Activated naive CD8-positive, alpha-beta T cell treated with anti-CD3 and anti-CD28 coated beads for 36 hours (primary cell): ENCODE measurements at places on chromosomes 5 and 9. TPM values are rescaled to one million over a fixed set of nuclear protein-coding genes. Genes with fewer than 3 reads are reported as not detected.

The TRAF1 gene
- total RNA-seq, result 170 TPM

The ORM2 gene
- not detected for total RNA-seq

The OR1Q1 gene
- not detected for total RNA-seq

The SLC45A2 gene
- not detected for total RNA-seq

The ZNF782 gene
- 4.0 TPM for total RNA-seq

The SLC34A3 gene
- total RNA-seq, result not detected

The SOHLH1 gene
- not detected for total RNA-seq

The EPB41L4A gene
- 0.06 TPM for total RNA-seq

The CER1 gene
- total RNA-seq, result not detected

The CDC25C gene
- total RNA-seq, result 8.7 TPM

The TLN1 gene
- total RNA-seq, result 169 TPM

The C5orf52 gene
- not detected for total RNA-seq

The TRPM6 gene
- total RNA-seq, result not detected

The ST8SIA4 gene
- total RNA-seq, result 14.6 TPM

The QSOX2 gene
- total RNA-seq, result 17.0 TPM

The KCNN2 gene
- not detected for total RNA-seq

DNA sequence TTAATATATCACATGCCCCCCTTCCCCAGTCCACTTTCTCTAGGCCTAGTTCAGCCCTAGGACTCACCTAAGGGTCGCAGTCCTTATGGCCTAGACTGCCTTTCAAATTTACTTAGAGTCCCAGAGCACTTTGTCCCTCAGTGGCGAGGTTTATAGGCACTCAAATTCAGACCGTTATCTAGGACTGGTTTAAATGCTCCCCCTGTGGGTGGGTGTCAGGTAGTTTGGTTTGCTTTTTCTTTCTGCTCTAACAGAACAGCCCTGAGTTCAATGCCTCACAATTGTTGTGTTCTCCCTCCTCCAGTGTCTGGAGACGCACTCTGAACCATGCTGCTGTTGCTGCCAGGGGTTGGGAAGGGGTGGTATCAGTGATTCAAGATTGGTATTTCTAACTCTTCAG is 317.1 kb downstream of the MAT2B start:
- H3K27me3 ChIP-seq, result no peaks in the 10 kb centered on the region
- H3K27ac ChIP-seq, result no peak overlapping the region
- H3K4me3 ChIP-seq, result no peak overlapping the region
- no peak for DNase-seq
- H3K4me1 ChIP-seq, result no peaks in the 10 kb centered on the region

- no peaks in the 10 kb centered on the region for H3K27me3 ChIP-seq
- peaks cover 29% of the 10 kb centered on the region for H3K4me1 ChIP-seq
- no peak for DNase-seq
These were observed 51.9 kb upstream of the JAK2 start for GRCh38 chr9:4933177-4933576.

- no peaks in the 10 kb centered on the region for H3K36me3 ChIP-seq
- H3K4me1 ChIP-seq, result peaks cover 5% of the 10 kb centered on the region
- H3K4me3 ChIP-seq, result no peak overlapping the region
- peaks cover 2% of the 10 kb centered on the region for H3K27me3 ChIP-seq
- DNase-seq, result no peak
- H3K27ac ChIP-seq, result no peak overlapping the region
These were observed 58.4 kb downstream of the DAB2IP start for GRCh38 chr9:121709798-121710197.

GRCh38 chr5:134647750-134648424 is 698 bp upstream of the SEC24A start:
- peak; percentile 29 for DNase-seq
- peak overlapping the region; percentile 98 for H3K27ac ChIP-seq
- H3K4me3 ChIP-seq, result peak overlapping the region; percentile 85

GRCh38 chr5:143516249-143516648 is 112.8 kb upstream of the NR3C1 start:
- H3K27me3 ChIP-seq, result no peaks in the 10 kb centered on the region
- H3K4me3 ChIP-seq, result no peak overlapping the region
- no peak overlapping the region for H3K27ac ChIP-seq
- DNase-seq, result no peak
- H3K36me3 ChIP-seq, result no peaks in the 10 kb centered on the region

DNA sequence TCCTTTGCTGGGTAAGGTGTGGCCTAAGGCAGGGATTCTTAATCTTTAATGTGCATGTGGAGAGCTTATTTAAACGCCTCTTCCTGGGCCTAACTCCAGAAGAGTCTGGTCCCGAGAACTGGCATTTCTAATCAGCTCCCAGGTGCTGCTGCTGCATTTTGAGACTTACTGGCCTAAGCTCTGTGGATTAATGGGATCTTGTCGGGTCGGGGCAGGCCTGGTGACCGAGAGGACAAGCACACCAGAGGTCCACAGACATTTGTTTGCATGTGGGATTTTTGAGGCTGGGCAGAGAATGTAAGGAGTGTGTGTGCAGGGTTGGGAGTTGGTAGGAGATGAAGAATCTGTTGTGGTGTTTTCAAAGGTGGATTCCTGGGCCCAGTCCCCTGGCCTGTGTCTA is 95.0 kb upstream of the DAP start:
- H3K36me3 ChIP-seq, result no peaks in the 10 kb centered on the region
- no peak for DNase-seq
- peaks cover 26% of the 10 kb centered on the region for H3K27me3 ChIP-seq
- H3K4me1 ChIP-seq, result no peaks in the 10 kb centered on the region
- H3K27ac ChIP-seq, result no peak overlapping the region

DNA sequence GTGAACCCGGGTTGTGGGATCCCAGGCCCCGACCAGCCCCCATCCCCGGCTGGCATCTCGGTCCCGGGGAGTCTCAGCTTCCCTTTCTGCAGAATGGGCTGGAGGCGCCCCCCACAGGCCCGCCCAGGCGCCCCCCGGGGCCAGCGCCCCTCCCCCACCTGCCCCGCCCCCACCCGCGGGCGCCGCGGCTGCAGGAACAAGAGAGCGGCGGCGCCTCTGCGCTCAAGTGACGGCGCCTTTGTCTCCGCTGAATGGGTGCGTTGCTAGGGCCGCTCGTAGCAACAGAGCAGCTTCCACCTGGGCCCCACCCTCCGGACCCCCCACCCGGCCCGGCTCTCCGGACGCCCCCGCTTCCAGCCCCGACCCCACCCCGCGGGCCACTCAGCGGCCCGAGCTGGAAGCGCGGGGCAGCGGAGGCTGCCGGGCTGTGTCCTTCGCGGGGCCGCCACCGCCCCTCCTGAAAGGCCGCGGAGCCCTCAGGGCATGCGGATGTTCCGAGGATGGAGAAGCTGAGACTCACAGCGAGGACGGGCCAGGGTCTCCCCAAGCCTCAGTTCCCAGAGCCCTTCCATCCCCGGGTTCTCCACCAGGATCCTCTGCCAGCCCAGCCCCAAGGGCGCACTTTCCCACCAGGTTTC is 27.5 kb downstream of the ADGRD2 start:
- H3K27me3 ChIP-seq, result peaks cover 19% of the 10 kb centered on the region
- H3K36me3 ChIP-seq, result no peaks in the 10 kb centered on the region
- no peak overlapping the region for H3K27ac ChIP-seq

- H3K27ac ChIP-seq, result no peak overlapping the region
- H3K36me3 ChIP-seq, result no peaks in the 10 kb centered on the region
- H3K27me3 ChIP-seq, result peaks cover 39% of the 10 kb centered on the region
- DNase-seq, result no peak
- H3K4me1 ChIP-seq, result peaks cover 46% of the 10 kb centered on the region
These were observed 28.2 kb upstream of the NCS1 start for GRCh38 chr9:130143958-130144366.

DNA sequence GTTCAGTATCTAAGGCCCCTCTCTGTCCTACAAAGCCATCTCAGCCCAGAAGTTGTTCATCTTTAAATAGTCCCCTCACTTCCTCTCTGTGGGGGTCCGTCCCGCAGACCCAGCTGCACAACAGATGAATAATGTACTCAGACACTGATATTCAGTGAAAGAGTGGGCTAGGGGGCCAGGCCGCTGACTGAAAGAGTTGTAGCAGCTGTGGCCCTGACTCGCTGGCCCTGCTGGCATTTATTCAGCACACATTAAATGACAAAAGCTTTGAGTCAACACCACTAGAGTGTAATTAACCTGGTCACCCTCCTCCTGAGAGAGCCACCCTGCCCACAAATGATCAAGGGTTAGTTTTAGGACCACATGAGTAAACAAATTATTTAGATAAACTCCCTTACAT is 76.3 kb downstream of the MED10 start:
- DNase-seq, result no peak
- no peak overlapping the region for H3K4me3 ChIP-seq
- H3K36me3 ChIP-seq, result no peaks in the 10 kb centered on the region
- H3K27me3 ChIP-seq, result peaks cover 17% of the 10 kb centered on the region
- H3K4me1 ChIP-seq, result no peaks in the 10 kb centered on the region

DNA sequence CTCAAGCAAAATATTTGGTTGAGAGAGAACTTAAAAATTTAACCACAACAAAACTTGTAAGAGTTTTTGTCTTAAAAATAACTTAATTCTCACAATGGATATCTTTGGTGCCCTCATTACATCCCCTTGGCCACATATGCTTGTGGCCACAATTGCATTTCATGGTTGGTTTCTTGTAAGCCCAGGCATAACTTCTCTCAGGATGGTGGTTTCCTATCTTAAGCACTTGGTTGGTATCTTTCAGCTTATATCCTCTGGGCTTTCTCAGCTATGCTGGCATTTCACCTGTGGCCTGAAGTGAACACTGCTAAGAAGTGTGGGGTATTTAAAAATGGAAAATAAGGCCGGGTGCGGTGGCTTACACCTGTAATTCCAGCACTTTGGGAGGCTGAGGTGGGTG is 212.4 kb upstream of the MEF2C start:
- no peaks in the 10 kb centered on the region for H3K36me3 ChIP-seq
- H3K4me1 ChIP-seq, result no peaks in the 10 kb centered on the region
- H3K4me3 ChIP-seq, result no peak overlapping the region
- H3K27ac ChIP-seq, result no peak overlapping the region

DNA sequence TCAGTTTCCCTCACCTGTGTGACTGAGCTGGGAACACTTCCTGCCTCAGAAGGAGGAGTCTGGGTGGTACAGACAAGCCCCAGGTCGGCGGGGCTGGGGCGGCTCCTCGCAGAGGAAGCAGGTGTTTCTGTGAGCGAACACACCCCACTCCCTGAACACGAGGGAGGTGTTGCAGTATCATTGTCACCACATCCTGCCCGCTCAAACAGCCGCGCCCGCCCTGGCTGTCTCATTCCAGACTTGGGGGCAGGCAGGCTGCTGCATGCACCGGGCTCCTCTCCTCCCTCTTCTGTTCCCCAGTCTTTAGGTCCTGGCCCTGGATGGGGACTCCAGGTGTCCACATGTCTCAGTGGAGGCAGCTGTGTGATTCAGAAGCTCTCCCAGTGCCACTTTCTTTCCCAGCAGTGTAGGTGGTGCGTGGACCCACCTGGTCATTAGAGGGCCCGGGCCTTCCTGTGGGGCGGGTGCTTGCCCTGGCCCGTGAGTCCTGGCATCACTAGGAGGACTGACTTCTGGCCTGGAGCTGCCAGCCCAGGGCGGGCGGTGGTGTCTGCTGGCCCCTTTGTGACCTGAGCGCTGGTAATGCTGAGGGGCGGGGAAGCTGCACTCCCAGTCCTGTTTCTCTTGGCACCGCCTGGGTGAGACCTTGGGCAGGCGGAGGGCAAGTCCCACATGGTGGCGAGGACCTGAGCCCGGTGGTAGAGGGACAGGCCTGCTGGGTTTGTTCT is 18.3 kb upstream of the PHYHD1 start:
- peaks cover 19% of the 10 kb centered on the region for H3K36me3 ChIP-seq
- peak overlapping the region; percentile 94 for H3K27ac ChIP-seq
- DNase-seq, result peak; percentile 85
- no peaks in the 10 kb centered on the region for H3K27me3 ChIP-seq

GRCh38 chr9:19967216-19967887 is 178.5 kb upstream of the SLC24A2 start:
- H3K27ac ChIP-seq, result no peak overlapping the region
- H3K4me1 ChIP-seq, result peaks cover 9% of the 10 kb centered on the region
- no peaks in the 10 kb centered on the region for H3K27me3 ChIP-seq
- no peak overlapping the region for H3K4me3 ChIP-seq
- DNase-seq, result no peak

- H3K36me3 ChIP-seq, result no peaks in the 10 kb centered on the region
- H3K27ac ChIP-seq, result no peak overlapping the region
- DNase-seq, result no peak
These were observed 130.5 kb downstream of the MVB12B start for GRCh38 chr9:126457175-126457547.

DNA sequence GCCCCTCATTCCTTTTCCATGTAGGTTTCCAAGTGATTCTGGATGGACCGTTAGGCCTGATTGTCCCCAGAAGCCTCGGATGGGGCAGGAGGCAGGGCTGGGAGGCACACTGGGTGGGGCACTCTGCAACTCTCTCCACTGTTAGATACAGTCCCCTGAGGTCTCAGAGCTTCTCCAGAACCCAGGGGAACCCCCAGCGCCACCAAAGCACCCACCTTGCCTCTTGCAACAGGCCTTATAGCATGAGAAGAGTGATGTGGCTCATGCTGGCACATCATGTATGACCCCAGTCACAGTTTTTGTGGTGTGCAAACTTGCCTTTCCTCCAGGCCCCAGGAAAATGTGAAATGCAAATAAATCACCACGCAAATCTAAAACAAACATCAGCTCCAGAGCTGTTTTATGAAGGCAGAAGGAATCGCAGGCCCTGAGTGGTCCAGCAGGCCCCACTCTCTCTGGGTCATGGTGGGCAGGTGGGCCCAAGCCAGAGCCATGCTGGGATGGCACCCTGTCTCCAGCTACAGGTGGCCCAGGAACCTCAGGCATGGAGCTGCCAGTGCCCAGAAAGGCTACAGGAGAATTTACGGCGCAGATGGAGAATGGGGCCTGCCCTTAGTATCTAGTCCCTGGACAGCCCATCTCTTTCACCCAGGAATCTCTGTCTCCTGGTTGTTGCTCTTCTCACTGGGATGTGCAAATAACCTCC is 36.3 kb upstream of the CDKN2AIPNL start:
- no peaks in the 10 kb centered on the region for H3K36me3 ChIP-seq
- H3K4me1 ChIP-seq, result no peaks in the 10 kb centered on the region
- H3K27ac ChIP-seq, result no peak overlapping the region
- no peak for DNase-seq
- H3K27me3 ChIP-seq, result no peaks in the 10 kb centered on the region

- peaks cover 45% of the 10 kb centered on the region for H3K36me3 ChIP-seq
- peak overlapping the region; percentile 98 for H3K4me3 ChIP-seq
- DNase-seq, result peak; percentile 39
- H3K4me1 ChIP-seq, result peaks cover 19% of the 10 kb centered on the region
These were observed 424 bp downstream of the HNRNPA0 start for GRCh38 chr5:137753691-137754187.

DNA sequence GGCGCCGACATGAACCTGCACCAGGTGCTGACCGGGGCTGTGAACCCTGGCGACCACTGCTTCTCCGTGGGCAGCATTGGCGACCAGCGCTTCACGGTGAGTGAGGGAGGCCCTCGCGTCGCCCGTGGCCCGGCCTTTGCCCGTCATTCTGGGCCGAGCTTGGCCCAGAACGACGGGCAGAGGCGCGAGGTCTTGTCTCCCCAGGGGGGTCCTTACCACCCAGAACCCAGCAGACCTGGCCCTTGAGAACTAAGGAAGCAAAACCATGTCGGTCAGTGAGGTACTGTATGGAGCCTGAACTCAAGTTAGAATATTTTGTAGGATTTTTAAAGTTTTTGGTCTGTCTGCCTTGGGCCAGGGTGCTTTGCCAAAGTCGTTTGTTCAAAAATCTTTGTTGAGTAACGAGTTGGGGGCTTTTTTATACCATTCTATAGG is 691 bp downstream of the DMXL1 start:
- H3K36me3 ChIP-seq, result peaks cover 6% of the 10 kb centered on the region
- DNase-seq, result no peak
- H3K27ac ChIP-seq, result peak overlapping the region; percentile 78
- peak overlapping the region; percentile 94 for H3K4me3 ChIP-seq
- peaks cover 3% of the 10 kb centered on the region for H3K27me3 ChIP-seq
- peaks cover 32% of the 10 kb centered on the region for H3K4me1 ChIP-seq

- H3K4me1 ChIP-seq, result no peaks in the 10 kb centered on the region
- no peaks in the 10 kb centered on the region for H3K27me3 ChIP-seq
- H3K27ac ChIP-seq, result no peak overlapping the region
- DNase-seq, result no peak
These were observed 618.3 kb downstream of the NR2F1-AS1 start for GRCh38 chr5:92962752-92963151.
